Endothelial cell of coronary artery (primary cell): ENCODE measurements at places on chromosomes 7 and 10. TPM values are rescaled to one million over a fixed set of nuclear protein-coding genes. Genes with fewer than 3 reads are reported as not detected.

C10orf67 gene
- not detected in 2 replicates for total RNA-seq

ASIC3 gene
- not detected in 2 replicates for total RNA-seq

LRRD1 gene
- total RNA-seq: not detected in 2 replicates

CHN2 gene
- total RNA-seq: under 0.01 and 0.56 TPM in 2 replicates

PCLO gene
- total RNA-seq: 0.09 and 0.45 TPM in 2 replicates

ATOH7 gene
- total RNA-seq: not detected in 2 replicates

CALCR gene
- total RNA-seq: not detected in 2 replicates

TACR2 gene
- total RNA-seq: 0.09 TPM in 2 replicates

GOLGA7B gene
- total RNA-seq: under 0.01 TPM in 1 of 2 replicates, not detected in the other

SORCS1 gene
- total RNA-seq: not detected in 2 replicates

HTR5A gene
- total RNA-seq: not detected in 2 replicates

PRPF18 gene
- 31.9 and 32.5 TPM in 2 replicates for total RNA-seq

AGAP4 gene
- total RNA-seq: 4.0 and 4.5 TPM in 2 replicates

NPTX2 gene
- total RNA-seq: 1.3 and 2.3 TPM in 2 replicates

STK31 gene
- total RNA-seq: 0.09 and 0.19 TPM in 2 replicates

TMEM213 gene
- total RNA-seq: not detected in 2 replicates

CTAGE4 gene
- total RNA-seq: 0.18 and 0.56 TPM in 2 replicates

FBXO24 gene
- 0.09 and 0.28 TPM in 2 replicates for total RNA-seq

ZNF786 gene
- total RNA-seq: 6.6 and 6.8 TPM in 2 replicates

HOXA13 gene
- not detected in 2 replicates for total RNA-seq

RAMP3 gene
- not detected in 2 replicates for total RNA-seq

LRRTM3 gene
- not detected in 2 replicates for total RNA-seq

CYP26A1 gene
- 0.19 and 0.36 TPM in 2 replicates for total RNA-seq

ZNF488 gene
- under 0.01 and 0.09 TPM in 2 replicates for total RNA-seq

SPDYE5 gene
- not detected in 2 replicates for total RNA-seq

GIMAP1 gene
- 12.9 and 14.3 TPM in 2 replicates for total RNA-seq

VAX1 gene
- total RNA-seq: not detected in 2 replicates

C10orf53 gene
- not detected in 2 replicates for total RNA-seq

BET1 gene
- 22.6 and 23.8 TPM in 2 replicates for total RNA-seq

STEAP1 gene
- 8.5 and 10.8 TPM in 2 replicates for total RNA-seq

SLC26A3 gene
- total RNA-seq: not detected in 2 replicates

BMPER gene
- total RNA-seq: 0.45 and 8.8 TPM in 2 replicates

C10orf105 gene
- not detected in 2 replicates for total RNA-seq

MAT1A gene
- total RNA-seq: not detected in 2 replicates

PDE6C gene
- total RNA-seq: not detected in 2 replicates
